Activated naive CD8-positive, alpha-beta T cell treated with anti-CD3 and anti-CD28 coated beads, Interleukin-2, amount 50 U/mL, for 16 hours (primary cell): ENCODE measurements at places on chromosomes 16 and 17.

DNA sequence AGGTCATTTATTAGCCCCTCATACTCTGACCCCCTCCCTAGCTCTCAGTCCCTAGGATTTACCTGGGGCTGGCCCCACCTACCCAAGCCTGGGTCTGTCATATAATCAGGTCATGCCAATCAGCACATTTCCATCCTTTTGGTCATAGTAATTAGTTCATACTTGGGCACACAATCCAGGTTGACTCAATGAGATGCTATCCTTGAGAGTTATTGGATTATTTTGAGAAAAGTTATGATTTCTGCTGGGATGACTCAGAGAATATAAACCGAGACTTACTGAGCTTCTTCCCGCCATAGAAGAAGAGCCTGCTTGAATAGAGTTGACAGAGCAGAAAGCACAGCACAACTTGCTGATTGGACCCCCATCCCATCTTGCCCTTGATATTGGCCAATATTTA is 331.5 kb downstream of the CBLN1 start:
- no peak for DNase-seq

GRCh38 chr16:48155926-48156789 is at the start of gene ABCC12:
ABCC12 (minus strand) TSS chr16:48155993; CDS start chr16:48146424, 9,569 bp downstream.
- no peak for DNase-seq

GRCh38 chr16:5025171-5025632 is 8.5 kb downstream of the NAGPA start:
- DNase-seq = no peak

GRCh38 chr17:12122075-12122474 is 101.4 kb downstream of the MAP2K4 start:
- DNase-seq = no peak

DNA sequence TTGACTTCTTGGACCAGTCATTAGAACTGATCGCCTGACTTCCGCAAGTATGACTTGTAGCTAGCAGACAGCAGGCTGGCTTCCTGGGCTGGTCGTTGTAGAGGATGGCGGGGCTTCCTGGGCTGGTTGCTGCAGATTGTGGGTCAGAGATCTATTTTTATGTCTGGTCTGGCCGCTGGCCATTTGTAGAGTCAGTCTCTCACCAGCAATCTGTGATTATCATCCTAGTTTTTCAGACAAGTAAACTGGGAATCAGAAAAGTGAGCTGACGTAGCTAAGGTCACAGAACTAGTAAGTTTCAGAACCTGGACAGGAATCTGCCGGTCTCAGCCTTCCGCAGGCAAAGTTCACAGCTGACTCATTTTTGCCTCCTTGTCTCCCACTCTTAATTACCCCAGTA is 19.1 kb downstream of the GPR142 start:
- no peak for DNase-seq

GRCh38 chr17:71501711-71502110 is 619.1 kb upstream of the SOX9 start:
- DNase-seq = no peak
